Liver (tissue), 10 donors: ENCODE measurements at places on chromosomes 5 and 9. TPM values are rescaled to one million over a fixed set of nuclear protein-coding genes. Genes with fewer than 3 reads are reported as not detected.
A peak's percentile ranks its signal among the peaks of the same experiment; 100 is the strongest.

- no peaks in the 10 kb centered on the region for H3K27me3 ChIP-seq
- peak overlapping the region; percentile 19 for H3K27ac ChIP-seq
- no peaks in the 10 kb centered on the region for H3K36me3 ChIP-seq
- peaks cover 24% of the 10 kb centered on the region for H3K4me1 ChIP-seq
These were observed 316.9 kb downstream of the ADGRV1 start for GRCh38 chr5:90875456-90875855.

DNA sequence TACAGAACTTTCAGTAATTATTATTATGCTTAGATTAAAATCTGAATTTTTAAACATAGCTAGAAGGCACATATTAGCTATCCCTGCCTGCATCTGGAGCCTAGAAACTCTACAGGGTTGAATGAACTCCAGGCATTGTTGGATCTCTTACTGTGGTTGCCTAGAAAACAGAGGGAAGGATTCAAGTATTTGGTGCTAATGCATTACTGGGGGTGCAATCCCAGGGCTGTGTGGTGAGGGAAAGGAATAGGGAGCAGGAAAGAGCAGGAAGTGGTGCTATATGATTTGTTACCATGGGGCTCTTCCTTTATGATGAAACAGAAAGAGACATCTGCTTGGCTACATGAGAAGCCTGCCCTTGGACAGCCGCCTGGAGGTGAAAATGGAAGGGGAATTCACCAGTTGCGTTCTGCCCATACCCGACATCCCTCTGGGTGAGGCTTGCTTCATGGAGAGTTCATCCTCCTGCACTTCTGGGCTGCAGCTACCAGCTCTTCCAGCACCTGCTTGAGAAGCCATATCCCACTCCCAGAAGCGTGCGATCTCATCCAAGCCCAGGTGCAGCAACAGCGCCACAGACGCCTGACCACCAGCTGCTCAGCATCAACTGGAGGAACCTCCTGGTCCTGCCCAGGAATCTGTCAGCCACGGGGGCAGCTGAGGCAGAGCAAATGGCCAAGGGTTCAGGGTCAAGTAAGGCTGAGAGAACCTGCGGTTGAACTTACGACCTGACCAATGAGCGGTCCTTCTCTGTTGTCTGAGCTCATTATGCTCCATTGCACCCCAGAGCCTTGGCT, 362.8 kb downstream of the SEMA5A start:
- no peaks in the 10 kb centered on the region for H3K36me3 ChIP-seq
- H3K4me1 ChIP-seq: no peaks in the 10 kb centered on the region
- H3K4me3 ChIP-seq: no peak overlapping the region
- H3K27ac ChIP-seq: no peak overlapping the region
- no peak for DNase-seq
- no peaks in the 10 kb centered on the region for H3K27me3 ChIP-seq

GRCh38 chr5:82327941-82328340, 49.8 kb upstream of the RPS23 start:
- H3K27ac ChIP-seq: no peak overlapping the region
- H3K36me3 ChIP-seq: no peaks in the 10 kb centered on the region
- no peak overlapping the region for H3K4me3 ChIP-seq
- DNase-seq: no peak

GRCh38 chr9:4704129-4704528, 24.8 kb downstream of the CDC37L1 start:
- no peak overlapping the region for H3K4me3 ChIP-seq
- H3K36me3 ChIP-seq: peaks cover 37% of the 10 kb centered on the region
- DNase-seq: no peak
- no peak overlapping the region for H3K27ac ChIP-seq
- no peaks in the 10 kb centered on the region for H3K27me3 ChIP-seq

DNA sequence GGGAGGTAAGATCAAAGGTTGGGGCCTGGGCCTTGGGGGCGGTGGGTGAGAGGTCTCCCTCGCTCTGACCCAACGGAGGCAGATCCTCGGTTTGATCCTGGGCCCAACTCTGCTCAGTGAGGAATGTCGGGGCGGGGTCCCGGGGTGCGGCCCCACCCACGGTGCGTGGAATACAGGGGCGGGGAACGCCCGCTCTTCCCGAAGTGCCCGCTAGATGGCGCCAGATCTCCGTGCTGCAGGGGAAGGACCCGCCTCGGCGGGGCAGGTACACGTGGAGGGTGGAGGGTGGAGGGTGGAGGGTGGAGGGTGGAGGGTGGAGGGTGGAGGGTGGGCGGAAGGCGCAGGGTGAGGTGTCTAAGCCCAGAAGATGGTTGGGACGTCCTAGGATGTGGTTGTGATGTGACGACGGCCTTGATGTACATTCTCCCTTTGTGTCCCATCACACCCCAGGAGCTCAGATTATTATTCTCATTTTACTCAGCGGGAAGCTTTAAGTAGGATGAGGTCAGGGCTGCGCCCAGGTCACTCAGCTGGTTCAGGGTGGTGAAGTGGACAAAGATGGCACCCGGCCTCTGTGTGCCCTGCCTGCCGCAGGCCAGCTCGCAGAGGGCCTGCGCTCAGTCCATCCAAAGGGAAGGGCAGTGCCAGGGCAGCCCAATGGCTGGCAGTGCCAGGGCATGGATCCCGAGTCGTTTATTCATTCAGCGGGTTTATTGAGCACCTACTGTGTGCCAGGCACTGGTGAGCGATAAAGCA, 9.4 kb upstream of the RPS14 start:
- H3K36me3 ChIP-seq: no peaks in the 10 kb centered on the region
- peak; percentile 91 for DNase-seq

GRCh38 chr5:109041317-109041716, 293.6 kb downstream of the FER start:
- DNase-seq: no peak
- no peak overlapping the region for H3K4me3 ChIP-seq
- H3K36me3 ChIP-seq: no peaks in the 10 kb centered on the region
- H3K4me1 ChIP-seq: peaks cover 2% of the 10 kb centered on the region
- no peaks in the 10 kb centered on the region for H3K27me3 ChIP-seq
- no peak overlapping the region for H3K27ac ChIP-seq

DNA sequence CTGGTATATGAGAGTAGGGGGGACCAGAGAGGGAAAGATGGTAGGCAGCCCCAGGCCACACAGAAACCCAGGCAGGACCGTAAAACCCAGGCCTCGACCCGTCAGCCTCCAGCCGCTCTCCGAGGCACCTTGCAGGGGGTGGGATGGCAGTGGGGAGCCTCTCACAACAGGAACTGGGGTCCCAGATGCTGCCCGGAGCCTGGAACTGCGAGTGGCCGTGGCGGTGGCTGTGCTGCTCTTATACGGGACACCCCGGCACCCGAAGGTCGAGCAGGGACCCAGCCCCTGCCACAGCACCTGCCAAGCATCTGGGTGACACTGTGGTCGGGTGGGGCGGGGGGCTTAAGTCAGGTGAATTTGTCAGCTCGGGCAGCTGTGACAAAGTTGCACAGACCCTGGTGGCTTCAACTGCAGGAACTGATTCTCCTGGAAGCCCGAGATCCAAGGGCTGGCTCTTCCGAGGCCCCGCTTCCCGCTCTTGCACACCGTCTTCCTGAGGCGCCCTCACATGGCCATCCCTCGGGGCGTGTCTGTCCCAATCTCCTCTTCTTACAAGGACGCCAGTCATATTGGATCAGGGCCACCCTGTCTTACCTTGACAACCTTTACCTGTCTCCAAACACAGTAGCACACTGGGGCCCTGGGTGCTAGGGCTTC, 47.6 kb upstream of the EGFL7 start:
- H3K4me1 ChIP-seq: peaks cover 20% of the 10 kb centered on the region
- H3K27ac ChIP-seq: peak overlapping the region; percentile 33
- H3K4me3 ChIP-seq: no peak overlapping the region
- no peaks in the 10 kb centered on the region for H3K36me3 ChIP-seq
- H3K27me3 ChIP-seq: no peaks in the 10 kb centered on the region

DNA sequence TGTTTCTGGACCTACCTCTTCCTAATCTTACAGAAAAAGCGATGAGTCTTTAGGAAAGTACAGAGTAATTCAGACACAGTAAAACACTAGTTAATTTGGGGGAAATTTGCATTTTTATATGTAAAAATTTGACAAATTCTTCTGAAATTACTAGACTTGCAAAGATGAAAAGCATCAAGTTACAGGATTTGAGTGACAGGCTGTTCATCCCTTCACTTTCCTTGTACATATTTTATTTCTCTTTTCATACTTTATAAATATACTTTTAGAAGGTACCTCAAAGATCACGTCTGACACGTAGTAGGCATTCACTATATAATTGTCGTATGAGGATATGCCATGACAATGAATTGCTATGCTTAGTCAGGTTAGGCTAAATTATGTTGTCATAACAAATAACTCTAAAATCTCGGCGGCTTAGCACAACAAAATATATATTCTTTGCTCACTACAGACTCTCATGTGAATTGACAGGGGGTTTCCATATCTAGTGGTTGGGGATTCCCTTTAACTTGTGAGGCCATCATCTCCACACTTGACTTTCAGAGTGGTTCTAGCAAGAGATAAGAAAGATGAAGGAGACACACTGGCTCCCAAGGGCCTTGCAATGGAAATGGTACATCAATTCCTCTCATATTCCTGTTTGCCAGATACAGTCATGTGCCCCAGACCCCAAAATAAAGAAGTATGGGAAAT, 154.1 kb upstream of the TUT7 start:
- no peaks in the 10 kb centered on the region for H3K4me1 ChIP-seq
- no peaks in the 10 kb centered on the region for H3K27me3 ChIP-seq
- H3K4me3 ChIP-seq: no peak overlapping the region
- no peak for DNase-seq
- no peak overlapping the region for H3K27ac ChIP-seq

DNA sequence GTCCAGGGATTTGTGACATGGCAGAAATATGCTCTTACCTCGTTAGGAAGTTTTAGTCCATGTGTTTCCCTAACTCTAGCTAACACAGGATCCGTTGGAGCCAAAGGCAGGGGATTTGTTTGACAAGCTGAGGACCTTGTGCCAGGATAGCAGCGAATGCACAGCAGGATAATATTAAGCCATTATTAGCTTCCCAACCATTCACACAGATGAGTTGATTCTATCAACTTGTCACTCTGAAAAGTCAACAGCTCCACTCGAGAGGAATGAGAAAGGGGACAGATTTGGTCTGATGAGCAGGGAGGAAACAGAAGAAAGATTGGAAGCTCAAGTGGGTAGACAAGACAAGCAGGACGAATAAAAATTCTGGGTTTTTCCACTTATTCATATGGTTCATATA, 106.2 kb downstream of the FSTL4 start:
- peaks cover 13% of the 10 kb centered on the region for H3K4me1 ChIP-seq
- no peaks in the 10 kb centered on the region for H3K36me3 ChIP-seq
- H3K27ac ChIP-seq: peak overlapping the region; percentile 63
- no peak for DNase-seq

DNA sequence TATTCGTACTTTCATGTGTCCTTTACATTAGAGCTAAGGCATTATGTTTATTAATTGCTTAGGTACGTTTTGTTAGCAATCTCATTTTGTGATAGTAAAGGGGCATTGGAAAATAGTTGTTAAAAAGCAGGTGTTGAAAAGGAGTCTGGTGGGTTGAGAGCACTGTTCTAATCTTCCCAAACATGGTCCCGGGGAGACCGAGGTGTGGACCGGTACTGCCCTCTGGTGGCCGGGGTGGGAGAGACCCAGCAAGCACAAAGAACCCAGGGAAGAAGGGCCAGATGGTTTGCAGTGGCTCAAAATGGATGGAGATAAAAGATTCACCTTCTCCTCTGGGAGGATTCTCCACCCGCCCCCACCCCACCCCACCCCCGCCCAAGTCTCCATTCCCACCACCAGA, 26.1 kb downstream of the IDNK start:
- no peaks in the 10 kb centered on the region for H3K4me1 ChIP-seq
- peaks cover 17% of the 10 kb centered on the region for H3K36me3 ChIP-seq
- no peak overlapping the region for H3K27ac ChIP-seq

DNA sequence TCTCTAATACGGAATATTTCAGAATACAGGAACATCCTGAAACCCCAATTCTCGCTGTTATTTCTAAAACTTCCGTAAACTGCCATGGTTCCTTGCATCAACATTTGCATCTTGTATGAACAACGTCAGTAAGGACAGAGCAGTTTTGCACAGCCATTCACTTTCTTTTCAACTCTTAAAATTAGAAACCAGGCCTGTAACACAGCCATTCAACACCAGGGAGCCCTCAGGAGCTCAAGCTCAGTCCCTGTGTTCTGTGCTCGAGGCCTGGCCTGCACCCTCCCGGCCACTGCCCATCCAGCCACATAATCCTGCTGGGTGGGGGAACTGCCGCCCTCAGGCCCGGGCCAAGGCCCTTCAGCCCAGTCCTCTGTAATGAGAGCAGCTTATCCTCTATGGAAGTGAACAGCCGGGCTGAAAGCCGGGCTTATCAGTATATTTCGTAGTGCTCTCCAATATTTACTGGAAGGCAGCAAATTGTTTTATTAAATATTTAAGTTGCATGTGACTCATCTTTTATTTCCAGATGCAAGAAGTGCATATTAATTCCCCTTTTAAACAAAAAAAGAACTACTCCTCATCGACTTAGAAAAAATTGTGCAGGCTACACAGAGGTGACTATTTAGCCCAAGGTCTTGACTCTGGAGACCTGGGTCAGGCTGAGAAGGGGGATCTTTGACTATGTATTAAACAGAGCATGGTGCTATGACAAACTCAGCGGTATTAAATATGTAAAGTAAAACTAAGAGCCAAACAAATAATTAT, 33.2 kb upstream of the SLC6A3 start:
- no peak for DNase-seq
- H3K27ac ChIP-seq: peak overlapping the region; percentile 25
- no peaks in the 10 kb centered on the region for H3K27me3 ChIP-seq
- no peaks in the 10 kb centered on the region for H3K36me3 ChIP-seq
- no peak overlapping the region for H3K4me3 ChIP-seq

DNA sequence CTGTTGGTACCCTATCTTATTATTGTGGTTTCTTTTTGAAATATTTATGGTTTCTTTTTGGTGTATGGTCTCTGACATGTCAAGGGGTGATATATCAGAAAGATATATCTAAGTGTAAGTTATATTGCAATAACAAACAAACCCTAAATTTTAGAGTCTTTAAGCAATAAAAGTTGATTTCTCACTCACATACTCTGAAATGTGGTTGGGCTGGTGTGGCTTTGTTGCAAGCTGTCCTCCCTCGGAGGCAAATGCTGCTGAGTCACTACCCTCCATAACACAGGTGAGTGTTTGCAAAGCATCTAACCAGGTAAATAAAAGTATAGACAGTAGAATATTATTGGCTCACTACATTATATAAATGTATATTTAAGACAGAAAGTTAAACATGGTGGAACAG, 253.2 kb downstream of the CDH18 start:
- H3K36me3 ChIP-seq: no peaks in the 10 kb centered on the region
- no peak overlapping the region for H3K27ac ChIP-seq
- no peak overlapping the region for H3K4me3 ChIP-seq
- H3K27me3 ChIP-seq: no peaks in the 10 kb centered on the region

DNA sequence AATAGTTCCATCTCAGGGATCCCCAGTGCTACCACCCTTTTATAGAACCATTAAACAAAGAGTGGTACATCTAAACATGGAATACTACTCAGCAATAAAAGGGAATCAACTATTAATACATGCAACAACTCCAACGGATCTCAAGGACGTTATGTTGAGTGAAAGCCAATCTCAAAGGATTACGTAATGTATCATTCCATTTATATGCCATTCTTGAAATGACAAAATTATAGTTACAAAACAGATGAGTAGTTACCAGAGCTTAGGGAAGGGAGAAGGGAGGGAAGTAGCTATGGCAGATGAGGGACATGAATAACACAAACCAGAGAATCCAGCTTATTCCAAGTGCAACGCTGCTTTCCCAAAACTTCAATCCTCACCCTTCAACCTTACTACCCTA, 69.5 kb downstream of the ACTL7B start:
- H3K4me3 ChIP-seq: no peak overlapping the region
- no peak overlapping the region for H3K27ac ChIP-seq
- DNase-seq: no peak
- H3K4me1 ChIP-seq: peaks cover 3% of the 10 kb centered on the region
- H3K36me3 ChIP-seq: no peaks in the 10 kb centered on the region

Gene ZFP37
- 0.19 TPM for total RNA-seq

Gene SLIT3
- 1.3 TPM for total RNA-seq

Gene SLC6A3
- not detected for total RNA-seq

Gene NDUFS6
- total RNA-seq: 18.7 TPM
